Memory B cell (primary cell): ENCODE measurements at places on chromosomes 11 and 22.

DNA sequence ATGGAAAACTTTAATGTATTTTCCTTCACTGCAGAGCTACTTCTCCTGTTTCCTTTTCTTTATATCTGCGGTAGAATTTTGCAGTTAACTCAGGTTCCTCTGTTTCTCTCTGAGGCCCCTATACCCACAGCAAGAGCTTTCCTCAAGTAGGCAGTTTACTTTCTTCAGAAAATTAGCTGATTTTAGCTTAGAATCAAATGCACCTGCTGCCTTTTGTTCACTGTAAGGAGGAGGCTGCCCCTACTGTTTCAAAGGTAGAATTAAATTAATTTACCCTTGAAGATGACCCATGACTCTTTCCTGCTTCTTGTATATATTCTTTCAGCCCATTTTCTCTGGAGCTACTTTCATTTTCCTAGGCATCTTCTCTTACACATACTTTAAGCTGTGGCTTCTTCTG, 68.7 kb upstream of the GDPD4 start:
- no peak overlapping the region for H3K27ac ChIP-seq
- H3K27me3 ChIP-seq = no peaks in the 10 kb centered on the region
- H3K4me3 ChIP-seq = no peak overlapping the region
- H3K4me1 ChIP-seq = no peaks in the 10 kb centered on the region
- peaks cover 30% of the 10 kb centered on the region for H3K36me3 ChIP-seq
- no peak for DNase-seq

GRCh38 chr11:74783241-74783871, 34.7 kb downstream of the RNF169 start:
- H3K36me3 ChIP-seq = no peaks in the 10 kb centered on the region
- peak; percentile 55 for DNase-seq
- no peaks in the 10 kb centered on the region for H3K27me3 ChIP-seq
- H3K4me1 ChIP-seq = peaks cover 20% of the 10 kb centered on the region

- H3K36me3 ChIP-seq = no peaks in the 10 kb centered on the region
- DNase-seq = no peak
- no peak overlapping the region for H3K27ac ChIP-seq
- H3K27me3 ChIP-seq = no peaks in the 10 kb centered on the region
- H3K4me3 ChIP-seq = no peak overlapping the region
- H3K4me1 ChIP-seq = no peaks in the 10 kb centered on the region
These were observed 292.0 kb upstream of the CTSC start for GRCh38 chr11:88629496-88629895.

- H3K4me3 ChIP-seq = no peak overlapping the region
- peaks cover 7% of the 10 kb centered on the region for H3K36me3 ChIP-seq
- H3K27me3 ChIP-seq = peaks cover 3% of the 10 kb centered on the region
- H3K27ac ChIP-seq = no peak overlapping the region
- H3K4me1 ChIP-seq = peaks cover 4% of the 10 kb centered on the region
- no peak for DNase-seq
These were observed 16.1 kb downstream of the APLP2 start for GRCh38 chr11:130085671-130086290.

DNA sequence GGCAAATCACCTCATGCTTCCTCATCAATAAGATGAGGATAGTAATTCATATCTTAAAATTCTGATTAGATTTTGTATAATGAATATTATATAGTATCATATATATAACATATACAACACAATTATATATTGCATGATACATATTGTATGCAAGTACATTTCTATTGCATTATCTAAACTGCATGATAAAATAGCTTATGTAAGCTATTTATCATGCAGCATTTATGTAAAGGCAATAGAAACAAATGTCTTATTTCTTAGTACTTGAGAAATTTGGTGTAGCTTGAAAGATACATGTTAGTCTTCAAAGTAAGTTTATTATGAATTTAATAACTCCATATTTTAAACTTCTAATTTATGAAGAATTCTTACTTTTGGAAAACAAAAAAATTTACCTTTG, 5.5 kb downstream of the LIN7C start:
- no peak overlapping the region for H3K4me3 ChIP-seq
- H3K27me3 ChIP-seq = no peaks in the 10 kb centered on the region
- H3K36me3 ChIP-seq = peaks cover 13% of the 10 kb centered on the region
- DNase-seq = no peak
- H3K4me1 ChIP-seq = peaks cover 17% of the 10 kb centered on the region

DNA sequence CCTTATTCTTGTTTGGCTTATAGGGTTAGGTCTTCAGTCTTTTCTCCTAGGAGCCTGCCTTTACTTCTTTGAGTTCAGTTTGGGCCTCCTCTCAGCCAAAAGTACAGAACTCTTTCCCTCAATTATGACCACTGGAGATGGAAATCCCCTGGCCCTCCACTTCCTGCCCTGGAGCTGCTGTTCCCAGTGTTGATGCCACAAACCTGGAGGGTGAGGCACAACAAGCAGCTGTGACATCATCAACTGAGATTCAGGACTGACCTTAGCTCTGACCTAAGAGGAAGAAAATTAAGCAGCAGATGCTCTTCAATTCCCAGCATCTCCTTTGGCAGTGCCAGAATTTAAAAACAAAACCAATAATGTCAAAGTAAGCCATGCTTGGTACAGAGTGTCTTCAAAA, 3.0 kb downstream of the ABTB2 start:
- no peak for DNase-seq
- no peak overlapping the region for H3K27ac ChIP-seq
- H3K27me3 ChIP-seq = peaks cover 18% of the 10 kb centered on the region
- H3K4me1 ChIP-seq = peaks cover 23% of the 10 kb centered on the region
- H3K4me3 ChIP-seq = no peak overlapping the region
- H3K36me3 ChIP-seq = no peaks in the 10 kb centered on the region
